Smooth muscle cell of the pulmonary artery (primary cell): ENCODE measurements at places on chromosomes 11 and 22. TPM values are rescaled to one million over a fixed set of nuclear protein-coding genes. Genes with fewer than 3 reads are reported as not detected.

Gene ANO5
- total RNA-seq: 1.6 and 2.1 TPM in 2 replicates

Gene PTGDR2
- total RNA-seq: 0.07 and 0.33 TPM in 2 replicates

Gene SYCE3
- total RNA-seq: not detected in 2 replicates

Gene RCOR2
- 2.3 and 5.8 TPM in 2 replicates for total RNA-seq

Gene TRIM48
- not detected in 2 replicates for total RNA-seq

Gene RASGRP2
- 0.26 and 0.50 TPM in 2 replicates for total RNA-seq

Gene CD59
- total RNA-seq: 1,796 and 1,864 TPM in 2 replicates

Gene OR2AG2
- 0.10 and 0.13 TPM in 2 replicates for total RNA-seq

Gene SLCO2B1
- 0.03 TPM in 1 of 2 replicates, not detected in the other for total RNA-seq

Gene TRIM29
- 0.20 and 0.33 TPM in 2 replicates for total RNA-seq

Gene PARVG
- 0.13 TPM in 1 of 2 replicates, not detected in the other for total RNA-seq

Gene USP2
- total RNA-seq: 0.33 TPM in 2 replicates
